ENCODE measurements at places on chromosomes 3 and 15.

- DNase-seq = no peak
Observed at GRCh38 chr15:75823860-75824613, 19.2 kb upstream of the UBE2Q2 start.

DNA sequence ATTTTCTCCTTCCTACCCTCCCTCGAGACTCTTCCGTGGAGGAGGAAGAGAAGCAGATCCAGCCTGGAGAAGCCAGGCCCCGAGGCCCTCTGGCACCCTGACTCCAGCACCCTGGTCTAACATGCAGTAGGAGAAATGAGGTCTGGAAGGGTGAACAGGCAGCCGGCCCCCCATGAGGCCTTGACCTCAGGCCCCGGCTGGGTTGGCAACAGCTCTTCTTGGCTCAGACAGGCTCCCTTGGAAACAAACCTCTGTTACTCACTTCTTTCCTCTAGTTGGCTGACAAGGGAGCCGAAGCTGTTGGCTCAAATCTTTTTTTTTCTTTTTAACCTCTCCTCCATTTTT, 73.4 kb downstream of the CPN2 start:
- peak; percentile 33 for DNase-seq

- DNase-seq = peak; percentile 22
Observed at GRCh38 chr15:37907136-37907535, 27.3 kb upstream of the TMCO5A start.

GRCh38 chr15:38010395-38010794, 76.0 kb downstream of the TMCO5A start:
- no peak for DNase-seq

DNA sequence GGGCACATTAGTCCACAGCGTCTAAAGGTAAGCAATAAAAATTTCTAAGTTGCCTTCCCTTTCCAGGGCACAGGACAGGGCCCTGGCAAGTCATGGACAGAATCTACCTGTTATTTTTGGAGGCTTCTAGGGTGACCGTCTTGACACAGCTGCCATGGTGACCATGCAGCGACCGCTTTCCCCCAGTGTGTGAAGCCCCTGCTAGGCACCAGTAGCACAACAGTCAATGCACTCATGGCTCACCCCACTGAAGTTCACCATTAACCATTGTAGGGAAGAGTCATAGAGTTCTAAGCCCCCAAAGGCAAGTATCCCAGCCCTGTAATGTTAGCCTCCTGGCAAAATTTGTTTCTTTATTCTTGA, 43.8 kb upstream of the SLCO2A1 start:
- DNase-seq = no peak

GRCh38 chr3:157914882-157915281, 191.3 kb downstream of the SHOX2 start:
- no peak for DNase-seq

DNA sequence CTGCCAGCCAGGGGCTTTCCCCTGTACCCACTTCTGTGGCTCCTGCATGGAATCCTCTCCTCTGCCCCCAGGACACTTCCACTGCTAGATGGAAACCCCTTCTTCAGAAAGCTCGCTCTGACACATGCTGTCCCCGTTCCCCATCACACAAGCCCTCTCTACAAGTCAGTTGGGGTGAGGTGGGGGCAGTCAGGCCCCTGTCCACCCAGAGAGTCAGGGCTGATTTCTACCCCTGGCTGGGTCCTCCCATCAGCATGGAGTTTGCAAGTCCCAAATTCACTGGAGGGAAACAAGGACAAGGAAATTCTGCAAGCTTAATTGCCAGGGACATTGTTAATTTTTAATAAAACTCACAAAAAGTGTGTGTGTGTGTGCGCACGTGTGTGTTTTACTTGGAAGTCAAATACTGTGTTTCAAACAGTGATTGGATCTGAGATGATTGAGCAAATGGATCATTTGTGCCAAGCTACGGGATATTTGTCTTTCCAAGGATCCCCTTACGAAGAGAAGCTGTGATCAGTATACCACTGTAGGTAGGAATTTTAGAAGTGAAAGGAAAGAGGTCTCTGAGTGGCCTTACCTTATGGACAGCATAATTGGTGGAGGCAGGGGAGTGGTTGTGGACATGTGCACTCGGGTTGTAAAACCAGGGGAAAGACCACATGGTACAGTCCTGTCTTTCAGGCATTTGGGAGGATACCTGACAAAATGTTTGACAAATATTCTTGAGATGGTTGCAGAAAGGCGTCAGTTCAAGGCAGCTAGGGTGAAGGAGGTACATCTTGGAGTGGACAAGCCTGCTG, 1.5 kb upstream of the AMOTL2 start:
- DNase-seq = no peak

- DNase-seq = no peak
Observed at GRCh38 chr3:183911763-183912506, 27.3 kb upstream of the PARL start.

DNA sequence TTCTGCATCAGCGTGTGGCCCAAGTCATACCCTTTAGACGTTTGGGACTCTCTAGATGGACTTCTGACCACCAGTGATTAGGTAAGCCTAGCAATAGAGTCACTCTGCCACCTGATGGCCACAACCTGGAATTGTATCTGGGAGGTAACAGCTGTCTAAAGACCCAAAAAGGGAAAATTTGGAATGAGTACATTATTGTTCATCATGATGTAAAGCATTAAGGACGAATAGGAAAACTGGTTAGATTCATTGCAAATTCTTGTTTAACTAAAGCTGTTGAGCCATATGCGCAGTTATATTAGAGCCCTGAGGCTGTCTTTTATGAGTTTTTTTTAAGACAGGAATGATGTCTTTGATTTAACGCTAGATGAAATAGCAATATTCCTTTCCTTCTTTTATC, 63.6 kb downstream of the FAM81A start:
- peak; percentile 55 for DNase-seq

DNA sequence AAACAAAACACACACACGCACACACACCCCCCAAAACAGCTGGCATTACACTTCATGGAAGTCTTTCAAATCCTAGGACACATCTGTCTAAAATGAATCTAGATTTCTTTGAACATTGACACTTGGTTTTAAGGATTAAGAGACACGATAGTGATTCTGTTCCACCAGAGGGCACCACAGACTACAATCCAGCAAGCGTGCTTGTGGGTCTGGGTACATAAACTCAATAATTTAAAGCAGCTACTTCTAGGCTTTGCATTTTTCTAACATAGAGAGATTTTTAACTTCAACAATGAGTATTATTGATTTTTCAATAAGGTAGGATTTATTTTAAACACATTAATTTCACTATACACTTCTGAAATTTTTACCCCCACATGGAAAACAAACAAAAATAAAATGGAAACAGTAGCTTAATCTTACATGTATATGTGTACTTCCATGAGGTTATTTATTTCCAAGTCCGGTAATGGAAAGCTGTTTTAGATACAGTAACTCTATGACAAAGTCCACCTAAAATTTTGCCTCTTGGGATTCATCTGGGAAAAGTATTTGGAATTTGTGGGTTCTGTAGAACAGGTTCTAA, 564.0 kb upstream of the TGFBR2 start:
- DNase-seq = peak; percentile 79

GRCh38 chr3:27319847-27320526, 49.2 kb downstream of the NEK10 start:
- DNase-seq = no peak

DNA sequence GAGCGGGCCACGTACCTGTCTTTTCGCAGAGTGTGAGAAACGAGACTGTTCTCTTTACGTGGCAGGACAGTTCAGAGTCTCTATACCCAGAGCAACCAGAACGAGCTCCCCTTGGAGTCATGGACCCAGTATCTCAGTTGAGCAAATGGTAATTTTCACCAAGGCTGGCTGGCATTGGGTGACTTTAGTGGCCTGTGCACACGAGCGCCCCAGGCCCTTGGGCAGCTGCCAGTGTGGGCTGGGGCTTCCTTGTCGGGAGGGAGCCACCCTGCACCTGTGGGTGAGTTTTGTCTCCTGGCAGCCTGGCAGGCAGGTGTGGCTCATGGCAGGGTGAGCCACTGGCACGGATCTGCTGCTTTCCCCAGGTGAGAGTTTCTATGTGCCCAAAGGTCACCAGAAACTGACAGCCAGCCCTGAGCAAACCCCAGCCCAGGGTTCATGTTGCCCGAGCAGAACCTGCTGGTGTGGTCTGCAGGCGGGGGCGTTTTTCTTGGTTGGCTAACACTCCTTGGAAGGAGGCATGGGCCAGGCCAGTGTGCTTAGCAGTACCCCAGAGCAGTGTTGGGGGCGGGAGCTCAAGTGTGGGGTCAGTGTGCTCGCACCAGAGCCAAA, 135.0 kb downstream of the TJP1 start:
- DNase-seq = no peak

DNA sequence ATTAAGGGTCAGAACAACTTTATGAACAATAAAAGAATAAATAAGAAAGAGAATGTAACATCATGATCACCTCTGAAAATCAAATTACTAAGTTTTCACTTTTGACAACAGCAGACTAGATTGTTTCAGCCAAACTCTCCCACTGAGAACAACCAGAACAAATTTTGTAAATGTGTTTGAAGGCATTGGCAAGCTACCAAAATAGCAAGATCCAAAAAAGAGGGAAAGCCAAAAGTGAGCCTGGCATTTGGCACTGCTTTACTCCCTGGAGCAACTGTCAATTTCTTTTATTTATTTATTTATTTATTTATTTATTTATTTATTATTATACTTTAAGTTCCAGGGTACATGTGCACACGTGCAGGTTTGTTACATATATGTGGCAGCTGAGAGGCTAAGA, 67.2 kb downstream of the CFAP44 start:
- no peak for DNase-seq

DNA sequence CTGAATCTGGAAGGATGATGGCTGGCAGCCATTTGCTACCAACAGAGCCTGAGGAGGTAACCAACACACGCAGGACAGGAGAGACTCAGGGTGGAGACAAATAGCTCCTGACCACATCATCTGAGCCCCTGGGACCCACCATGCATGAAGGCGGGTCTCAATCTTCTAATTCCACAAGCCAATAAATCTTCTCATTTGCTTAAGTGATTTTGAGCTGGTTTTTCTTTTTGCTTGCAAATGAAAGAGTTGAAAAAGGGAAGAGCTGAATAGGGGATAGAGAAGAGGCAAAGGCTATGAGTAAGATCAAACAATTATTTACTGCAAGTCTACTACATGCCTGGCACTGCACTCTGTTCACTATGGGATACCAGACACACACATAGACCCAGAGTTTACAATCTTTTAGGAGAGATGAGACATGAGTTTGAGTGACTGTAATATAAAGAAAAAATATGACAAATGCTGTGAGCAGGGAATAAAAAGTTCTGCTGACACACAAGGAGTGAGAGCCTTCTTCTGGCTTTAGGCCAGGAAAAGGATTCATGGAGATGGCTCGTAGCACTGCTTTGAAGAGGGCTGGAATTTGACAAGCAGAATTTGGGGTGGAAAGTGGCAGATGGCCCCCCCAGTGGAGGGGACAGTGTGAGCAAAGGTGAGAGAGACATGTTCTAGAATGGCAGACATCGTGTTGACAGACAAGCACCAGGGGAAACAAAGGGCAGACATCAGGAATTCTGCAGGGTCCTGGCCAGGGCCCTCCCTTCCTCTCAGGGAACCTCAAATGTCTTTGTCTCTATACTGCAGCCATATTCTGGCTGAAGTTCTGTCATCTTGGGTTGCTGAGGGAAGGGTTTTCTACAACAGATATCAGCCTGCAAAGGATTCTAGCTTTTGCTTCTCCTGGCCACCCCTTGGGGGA, 69.8 kb upstream of the WNT5A start:
- DNase-seq = peak; percentile 57

- DNase-seq = no peak
Observed at GRCh38 chr3:14822670-14823390, 4.1 kb downstream of the FGD5 start.

DNA sequence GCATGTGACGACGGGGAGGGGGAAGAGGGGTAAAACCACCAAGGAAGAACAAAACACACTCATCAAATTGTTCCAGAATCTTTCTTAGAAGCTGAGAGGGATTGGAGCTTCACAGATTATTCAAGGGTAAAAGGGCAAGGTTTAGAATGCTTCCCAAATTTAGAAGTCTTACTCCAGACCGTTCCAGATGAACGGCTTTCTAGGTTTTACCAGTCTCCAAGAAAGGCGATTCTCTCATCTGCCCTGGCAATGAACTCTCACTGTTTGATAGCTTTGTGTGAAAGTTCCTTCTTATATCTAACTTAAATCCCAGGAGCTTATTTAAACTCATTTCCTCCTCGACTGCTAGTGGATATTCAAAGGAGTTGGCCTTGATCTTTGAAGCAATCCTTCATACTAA, 124.3 kb upstream of the PRICKLE2 start:
- no peak for DNase-seq

- DNase-seq = peak; percentile 80
Observed at GRCh38 chr15:101258238-101259144, 6.6 kb upstream of the CHSY1 start.

DNA sequence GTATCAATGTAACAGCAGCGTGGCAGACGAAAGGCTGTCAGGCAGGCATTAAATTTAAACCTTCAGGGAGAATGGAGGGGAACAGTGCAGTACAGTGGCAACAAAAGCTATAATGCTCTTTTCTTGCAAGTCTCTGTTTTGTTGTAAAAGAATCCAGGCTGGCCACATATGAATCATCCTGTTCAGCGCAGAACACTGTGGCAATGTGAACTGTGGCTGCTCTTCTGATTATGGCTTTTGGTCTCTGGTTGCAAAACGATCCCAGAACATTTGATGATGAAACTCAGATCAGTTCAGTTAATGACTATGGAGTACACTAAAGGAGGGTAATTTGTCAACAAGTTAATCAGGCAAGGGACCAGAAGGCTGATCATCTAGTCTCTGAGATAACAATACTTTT, 219.7 kb upstream of the SGO1 start:
- no peak for DNase-seq

Measured in IMR-90 (cell line).